Epithelial cell of prostate (primary cell): ENCODE measurements at places on chromosomes 3 and 15.

DNA sequence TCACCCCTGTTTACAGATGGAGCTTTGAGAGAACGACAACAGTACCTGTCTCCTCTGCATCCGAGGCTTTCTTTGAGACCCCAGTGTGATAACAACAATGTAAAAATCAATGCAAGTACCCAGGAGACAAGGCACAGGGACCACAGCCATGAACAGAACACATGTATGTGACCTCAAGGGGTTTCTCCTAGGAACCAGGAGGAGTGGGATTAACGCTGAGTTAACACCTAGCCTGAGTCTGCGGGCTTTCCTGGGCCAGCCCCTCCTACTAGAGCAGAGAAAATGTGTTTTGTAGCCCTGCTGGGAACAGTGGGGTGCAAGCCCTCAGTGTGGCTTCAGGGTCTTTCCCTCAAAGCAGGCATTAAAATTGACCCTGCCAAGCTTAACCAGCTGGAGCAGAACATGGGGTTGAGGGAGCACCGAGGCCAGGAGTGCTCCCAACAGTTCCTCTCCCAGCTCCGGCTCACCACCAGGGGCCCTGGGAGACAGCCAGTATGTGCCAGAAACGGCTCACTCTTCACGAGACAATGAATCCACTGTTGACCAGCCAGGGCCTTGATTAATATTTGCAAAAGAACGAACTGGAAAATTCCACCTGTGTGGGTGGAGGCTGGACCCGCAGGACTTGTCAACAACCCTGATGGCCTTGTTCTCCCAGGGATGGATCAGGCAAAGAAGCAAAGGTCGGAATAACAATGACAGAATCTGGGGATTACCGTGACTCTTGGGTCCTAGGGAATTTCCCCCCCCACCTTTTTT is 3.6 kb downstream of the CHDH start:
- peak; percentile 20 for DNase-seq

DNA sequence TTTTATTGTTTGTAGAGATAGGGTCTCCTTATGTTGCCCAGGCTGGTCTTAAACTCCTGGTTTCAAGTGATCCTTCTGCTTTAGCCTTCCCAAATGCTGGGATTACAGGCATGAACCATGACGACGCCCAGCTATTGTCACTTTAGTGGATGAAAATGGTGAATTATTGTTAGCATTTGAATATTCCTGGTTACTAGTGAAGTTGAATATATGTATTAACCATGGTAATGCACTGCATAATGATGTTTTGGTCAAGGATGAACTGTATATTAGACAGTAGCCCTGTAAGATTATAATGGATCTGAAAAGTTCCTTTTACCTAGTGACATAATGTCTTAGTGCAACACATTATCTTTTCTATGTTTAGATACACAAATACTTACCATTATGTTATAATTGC is 50.4 kb upstream of the KCNAB1 start:
- no peak for DNase-seq

DNA sequence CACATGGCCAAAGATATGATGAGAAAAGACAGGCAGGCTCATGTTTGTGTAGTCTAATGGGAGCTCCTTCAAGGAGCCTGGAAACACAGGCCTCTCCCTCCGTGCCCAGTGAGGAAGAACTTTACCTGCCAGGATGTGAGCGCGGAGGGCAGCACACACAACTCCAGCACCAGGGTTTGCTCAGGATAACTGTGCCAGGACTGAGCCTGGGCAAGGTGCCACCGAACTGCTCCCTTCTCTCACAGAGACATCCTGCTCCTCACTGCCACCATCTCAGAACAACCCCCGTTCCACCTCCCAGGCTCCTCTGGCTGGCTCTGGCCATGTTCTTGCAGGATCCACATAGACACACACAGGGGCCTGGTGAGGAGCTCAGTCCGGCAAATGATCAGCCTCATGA is 87.4 kb downstream of the NUP210 start:
- DNase-seq: no peak

DNA sequence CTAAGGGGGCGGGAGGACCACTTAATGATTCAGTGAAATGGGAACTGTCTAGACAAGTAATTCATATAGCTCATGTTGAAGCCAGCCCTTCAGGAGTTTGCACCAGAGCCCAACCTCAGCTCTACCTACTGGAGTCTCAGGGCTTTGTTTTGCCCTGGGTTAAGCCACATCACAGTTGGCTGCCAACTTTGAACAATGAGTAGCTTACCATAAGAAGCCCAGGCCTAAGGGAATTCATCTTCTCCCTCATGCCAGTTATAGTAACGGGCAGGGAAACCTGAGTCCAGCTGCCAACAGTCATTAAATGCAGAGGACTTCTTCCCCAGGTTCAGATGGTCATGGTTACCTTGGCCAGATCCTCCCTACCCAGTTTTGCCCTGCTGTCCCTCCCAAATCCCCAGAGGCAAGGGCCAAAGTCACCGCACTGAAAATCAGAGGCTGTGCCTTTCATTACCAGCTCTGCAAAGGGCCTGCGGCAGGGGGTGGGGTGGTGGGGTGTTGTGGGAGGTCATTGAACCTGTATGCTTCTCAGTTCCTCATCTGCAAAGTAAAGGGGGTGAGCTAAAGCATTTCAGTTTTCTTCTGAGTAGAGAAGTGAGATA is 302.2 kb upstream of the NR2E3 start:
- peak; percentile 45 for DNase-seq

DNA sequence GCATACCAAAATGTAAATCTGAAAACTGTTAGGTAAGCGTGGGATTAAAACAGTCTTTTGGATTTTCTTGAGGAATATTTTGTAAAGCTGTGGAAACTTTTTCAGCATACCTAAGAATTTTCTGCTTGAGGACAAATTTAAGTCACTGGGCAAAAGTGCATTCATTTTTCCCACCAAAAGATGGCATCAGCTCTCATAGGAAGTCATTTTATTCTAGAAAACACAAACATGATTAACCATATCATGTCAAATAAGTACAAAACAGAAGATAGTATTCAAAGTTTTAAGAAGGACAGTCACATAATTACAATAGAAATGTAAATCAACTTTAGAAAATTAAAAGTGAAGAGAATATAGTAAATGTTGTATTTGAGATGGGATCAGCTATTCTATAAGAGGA is 63.5 kb downstream of the SLC49A4 start:
- no peak for DNase-seq

GRCh38 chr15:81432179-81432578 is 58.2 kb upstream of the TMC3 start:
- DNase-seq: no peak

DNA sequence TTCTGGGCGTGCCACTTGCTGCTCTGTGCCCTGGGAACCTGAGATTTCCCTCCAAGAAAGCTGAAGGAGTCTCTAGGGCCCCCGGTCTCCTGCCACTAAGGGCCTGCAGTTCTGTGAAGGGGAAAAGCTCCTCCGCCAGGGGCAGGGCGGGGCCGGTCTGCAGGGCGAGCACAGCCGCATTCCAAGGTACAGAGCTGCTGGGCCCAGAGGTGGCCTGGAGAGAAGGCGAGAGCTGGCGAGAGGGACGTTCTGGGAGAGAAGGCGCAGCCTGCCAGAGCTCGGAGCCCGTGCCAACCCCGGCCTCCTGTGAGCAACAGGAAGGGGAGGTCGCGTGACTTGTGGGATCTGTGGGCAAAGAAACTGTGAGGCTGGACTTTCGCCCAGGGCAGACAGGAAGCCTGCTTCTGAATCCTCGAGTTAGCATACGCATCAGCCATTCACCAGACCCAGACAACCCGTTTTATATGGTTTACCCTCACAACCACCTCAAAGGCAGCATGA is 500.4 kb downstream of the SHQ1 start:
- DNase-seq: peak; percentile 56

DNA sequence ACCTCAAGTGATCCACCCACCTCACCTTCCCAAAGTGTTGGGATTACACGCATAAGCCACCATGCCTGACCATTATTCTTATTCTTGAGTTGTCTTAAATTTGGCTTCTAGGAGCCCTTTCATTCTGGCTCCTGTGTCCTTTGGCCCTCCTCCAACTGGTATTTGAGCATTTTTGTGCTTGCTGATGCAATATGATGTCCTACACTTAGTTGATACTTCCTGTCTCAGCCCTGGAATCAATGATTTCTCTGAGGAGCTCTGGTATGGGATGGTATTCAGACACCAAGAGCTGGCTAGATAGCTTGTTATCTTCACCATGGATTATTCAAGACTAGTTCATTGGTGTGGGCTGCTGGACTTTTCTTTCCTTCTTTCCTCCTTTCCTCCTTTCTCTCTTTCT is 25.4 kb downstream of the ZNF621 start:
- no peak for DNase-seq

DNA sequence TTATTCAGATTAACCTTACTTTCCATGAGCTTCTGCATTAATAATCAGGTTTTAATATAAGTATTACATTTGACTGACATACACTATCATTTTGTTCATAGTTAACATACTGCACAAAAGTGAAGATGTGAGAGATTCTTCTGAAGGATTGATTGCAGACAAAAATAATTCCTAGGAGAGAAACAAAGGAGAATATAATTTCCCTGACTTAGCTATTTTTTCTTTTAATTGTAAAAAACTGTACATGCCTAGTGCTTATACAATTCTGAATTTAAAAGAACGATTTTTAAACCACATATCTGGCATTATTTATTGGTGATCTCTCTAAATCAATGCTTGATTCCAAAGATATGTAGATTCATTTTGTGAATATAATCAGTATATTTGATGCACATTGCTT is 11.0 kb upstream of the DCBLD2 start:
- no peak for DNase-seq

GRCh38 chr3:31367518-31367917 is 165.2 kb upstream of the STT3B start:
- DNase-seq: no peak

DNA sequence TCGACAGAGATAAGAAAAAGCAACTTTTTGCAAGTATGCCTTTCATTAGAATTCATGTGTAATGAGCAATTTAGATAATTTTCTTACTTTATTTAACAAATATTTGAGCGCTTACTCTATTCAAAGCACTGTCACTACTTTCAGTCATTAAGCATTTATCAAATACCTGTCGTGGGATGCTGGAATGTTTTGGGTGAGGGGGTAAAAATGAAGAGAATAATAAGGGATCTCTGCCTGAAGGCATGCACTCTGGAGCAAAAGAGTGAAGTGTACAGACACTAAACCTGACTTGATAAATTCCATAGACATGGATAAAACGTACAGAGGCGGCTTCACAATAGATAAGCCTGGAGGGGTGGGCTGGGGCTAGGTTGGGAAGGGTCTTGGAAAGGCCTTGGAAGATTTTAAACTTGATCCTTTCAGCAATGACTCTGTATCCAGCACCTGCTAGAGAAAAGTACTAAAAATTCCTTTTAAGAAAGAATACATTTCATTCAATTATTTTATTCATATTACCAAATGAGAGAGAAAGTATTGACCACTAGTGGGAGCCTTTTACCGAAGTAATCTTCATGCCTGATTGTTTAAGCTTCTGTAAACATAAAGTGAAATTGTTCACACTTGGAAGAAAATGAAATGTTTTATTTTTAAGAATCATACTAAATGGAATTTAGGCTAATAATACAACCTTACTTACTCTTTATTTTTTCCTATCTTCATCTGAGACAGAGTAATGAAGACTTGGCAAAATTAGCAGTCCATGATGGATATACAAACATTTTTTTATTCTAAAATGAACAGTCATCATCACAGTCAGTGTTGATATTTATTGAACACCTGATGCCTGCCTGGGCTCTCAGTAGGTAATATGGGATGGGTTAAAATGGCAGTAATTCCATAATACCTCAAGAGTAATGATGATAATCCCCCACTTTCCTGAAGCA is 113.2 kb downstream of the PPP2R3A start:
- DNase-seq: no peak

DNA sequence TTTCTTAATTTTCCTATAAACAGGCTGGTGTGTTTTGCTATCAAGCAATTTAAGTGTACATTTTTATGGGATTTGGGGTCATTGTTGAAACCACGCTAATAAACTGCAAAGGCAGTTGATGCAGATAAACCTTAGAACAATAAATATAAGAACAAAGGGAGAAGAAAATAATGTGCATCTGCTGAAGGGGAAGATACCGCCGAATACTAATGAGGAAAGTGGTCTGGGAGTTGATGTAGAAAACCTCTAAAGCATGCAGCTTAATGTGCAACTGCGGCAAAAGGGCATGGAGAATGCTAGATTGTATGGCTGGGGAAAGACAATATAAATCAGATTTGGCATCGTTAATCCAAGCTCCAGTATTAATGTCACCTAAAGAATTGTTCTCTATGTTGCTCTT is 29.8 kb upstream of the CHL1 start:
- DNase-seq: no peak

GRCh38 chr3:66140106-66140505 is 80.7 kb upstream of the SLC25A26 start:
- DNase-seq: no peak

GRCh38 chr3:42490243-42490642 is 12.2 kb upstream of the VIPR1 start:
- DNase-seq: peak; percentile 61

DNA sequence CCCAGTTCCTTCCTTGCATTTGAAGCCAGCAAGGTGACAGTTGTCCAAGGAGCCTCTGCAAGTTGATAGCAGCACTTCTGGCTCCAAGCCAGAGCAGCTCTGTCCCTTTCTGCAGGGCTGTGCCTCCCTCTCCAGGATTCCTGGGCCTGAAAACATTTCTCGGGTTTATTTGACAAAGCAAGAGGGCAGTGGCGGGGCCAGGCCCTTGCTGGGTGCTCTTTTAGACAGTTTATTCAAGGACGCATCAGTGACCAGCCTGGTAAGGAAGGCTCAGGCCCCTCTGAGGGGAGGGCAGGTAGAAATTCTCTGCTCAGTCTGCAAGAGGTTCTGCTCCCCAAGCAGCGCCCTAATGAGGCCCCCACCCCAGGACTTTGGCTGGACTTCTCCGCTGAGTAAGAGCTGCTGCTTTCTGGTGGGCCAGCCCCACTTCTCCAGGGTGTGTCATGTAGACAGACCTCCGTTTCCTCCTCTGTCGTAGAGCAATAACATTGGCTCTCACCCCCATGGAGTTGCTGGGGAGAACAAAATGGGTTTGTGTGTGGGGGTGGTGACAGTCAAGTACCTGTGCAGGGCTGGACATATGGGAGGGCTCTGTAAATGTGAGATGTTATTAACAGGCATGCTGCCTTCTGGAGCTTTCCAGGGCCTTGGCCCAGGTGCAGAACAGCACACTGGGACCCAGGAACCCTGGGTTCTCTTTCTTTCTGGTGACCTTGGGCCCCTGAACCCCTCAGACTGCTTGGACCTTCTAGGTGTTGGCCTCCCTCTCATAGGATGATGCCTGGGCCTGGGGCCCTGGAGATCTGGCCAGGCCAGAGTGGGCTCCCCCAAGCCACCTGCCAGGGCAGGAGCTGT is 146.2 kb upstream of the TLE3 start:
- no peak for DNase-seq

DNA sequence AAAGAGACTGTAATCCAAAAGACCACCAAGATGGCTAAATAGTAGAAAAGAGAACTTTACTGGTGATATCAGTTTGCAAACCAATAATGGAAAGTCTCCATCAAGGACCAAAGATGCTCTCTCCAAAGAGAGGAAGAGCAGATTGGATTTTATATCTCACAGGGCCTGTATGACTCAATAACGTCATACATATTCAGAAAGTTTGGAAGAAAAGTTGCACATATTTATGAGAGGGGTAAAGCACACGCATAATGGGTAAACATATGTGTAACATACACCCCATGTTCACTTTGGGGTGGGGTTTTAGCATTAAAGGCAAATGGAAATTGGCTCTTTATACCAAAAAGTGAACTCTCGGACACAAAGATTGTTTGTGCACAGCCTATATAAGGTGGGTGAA is 274.5 kb upstream of the POU1F1 start:
- DNase-seq: no peak

GRCh38 chr3:186121968-186122367 is 13.1 kb upstream of the ETV5 start:
- DNase-seq: no peak
